GM23248 (cell line): ENCODE measurements at places on chromosomes 2 and 18.

DNA sequence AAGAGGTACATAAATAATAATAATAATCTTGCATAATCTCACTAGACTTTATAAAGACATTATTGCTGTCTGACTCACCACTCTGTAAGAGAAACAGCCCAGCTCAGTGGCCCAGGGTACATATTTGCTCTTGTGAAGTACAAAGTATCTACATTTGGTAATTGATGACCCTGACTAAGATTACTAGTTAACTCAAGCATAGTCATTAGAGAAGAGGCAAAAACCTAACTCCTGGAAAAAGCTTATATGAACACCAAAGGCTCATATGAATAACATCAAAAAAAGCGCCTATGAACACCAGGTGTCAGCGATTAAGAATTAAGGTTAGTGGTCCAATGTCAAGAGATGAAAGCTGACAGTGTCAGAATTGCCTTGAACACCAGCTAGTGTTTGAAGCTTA is 38.4 kb downstream of the RAD51AP2 start:
- peak; percentile 59 for DNase-seq

DNA sequence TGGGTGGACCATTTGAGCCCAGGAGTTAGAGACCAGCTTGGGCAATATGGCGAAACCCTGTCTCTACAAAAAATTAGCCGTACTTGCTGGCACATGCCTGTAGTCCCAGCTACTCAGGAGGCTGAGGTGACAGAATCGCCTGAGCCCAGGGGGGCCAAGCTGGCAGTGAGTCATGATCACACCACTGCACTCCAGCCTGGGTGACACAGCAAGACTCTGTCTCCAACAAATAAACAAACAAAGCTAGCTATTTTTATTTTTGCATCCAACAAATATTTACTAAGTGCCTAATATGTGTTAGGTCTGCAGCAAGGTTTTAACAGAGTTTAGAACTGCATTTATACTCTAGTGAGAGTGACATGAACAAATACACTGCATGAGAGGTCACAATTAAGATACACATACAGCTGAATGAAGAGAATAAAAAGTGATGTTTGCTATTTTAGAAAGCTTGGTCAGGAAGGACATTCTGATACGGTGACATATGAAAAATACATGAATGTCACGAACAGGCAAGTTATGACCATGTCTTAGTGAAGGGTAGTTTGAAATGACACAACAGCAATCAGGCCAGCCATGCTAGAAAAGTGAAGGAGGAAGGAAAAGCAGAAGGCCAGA is 83.2 kb upstream of the FRZB start:
- DNase-seq: peak; percentile 28

GRCh38 chr2:201363857-201364560 is 6.9 kb upstream of the FLACC1 start:
- DNase-seq: peak; percentile 78

DNA sequence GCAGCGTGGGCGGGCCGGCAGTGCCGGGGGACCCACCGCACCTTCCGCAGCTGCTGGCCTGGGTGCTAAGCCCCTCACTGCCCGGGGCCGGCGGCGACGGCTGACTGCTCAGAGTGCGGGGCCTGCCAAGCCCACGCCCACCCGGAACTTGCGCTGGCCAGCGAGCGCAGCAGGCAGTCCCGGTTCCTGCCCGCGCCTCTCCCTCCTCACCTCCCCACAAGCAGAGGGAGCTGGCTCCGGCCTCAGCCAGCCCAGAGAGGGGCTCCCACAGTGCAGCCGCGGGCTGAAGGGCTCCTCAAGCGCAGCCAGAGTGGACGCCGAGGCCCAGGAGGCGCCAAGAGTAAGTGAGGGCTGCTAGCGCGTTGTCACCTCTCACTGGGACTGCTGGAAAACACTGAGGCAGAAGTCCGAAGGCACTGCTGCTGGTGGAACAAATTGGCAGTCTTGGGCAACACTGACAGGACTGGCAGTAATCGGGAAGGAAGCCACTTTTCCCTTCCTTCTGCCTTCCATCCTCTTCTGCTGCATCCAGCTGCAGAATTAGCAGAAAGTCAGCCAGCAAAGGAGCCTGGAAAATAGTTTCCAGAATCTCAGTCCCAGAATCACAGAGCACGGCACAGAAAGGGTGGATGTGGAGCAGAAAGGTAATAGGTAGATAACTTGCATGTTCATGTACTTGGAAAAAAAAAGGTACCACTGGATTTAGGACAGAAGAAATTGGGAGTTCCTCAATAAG is 179.4 kb upstream of the FN1 start:
- no peak for DNase-seq

- DNase-seq: no peak
Measured at GRCh38 chr2:155389224-155389623, 690.7 kb downstream of the KCNJ3 start.

DNA sequence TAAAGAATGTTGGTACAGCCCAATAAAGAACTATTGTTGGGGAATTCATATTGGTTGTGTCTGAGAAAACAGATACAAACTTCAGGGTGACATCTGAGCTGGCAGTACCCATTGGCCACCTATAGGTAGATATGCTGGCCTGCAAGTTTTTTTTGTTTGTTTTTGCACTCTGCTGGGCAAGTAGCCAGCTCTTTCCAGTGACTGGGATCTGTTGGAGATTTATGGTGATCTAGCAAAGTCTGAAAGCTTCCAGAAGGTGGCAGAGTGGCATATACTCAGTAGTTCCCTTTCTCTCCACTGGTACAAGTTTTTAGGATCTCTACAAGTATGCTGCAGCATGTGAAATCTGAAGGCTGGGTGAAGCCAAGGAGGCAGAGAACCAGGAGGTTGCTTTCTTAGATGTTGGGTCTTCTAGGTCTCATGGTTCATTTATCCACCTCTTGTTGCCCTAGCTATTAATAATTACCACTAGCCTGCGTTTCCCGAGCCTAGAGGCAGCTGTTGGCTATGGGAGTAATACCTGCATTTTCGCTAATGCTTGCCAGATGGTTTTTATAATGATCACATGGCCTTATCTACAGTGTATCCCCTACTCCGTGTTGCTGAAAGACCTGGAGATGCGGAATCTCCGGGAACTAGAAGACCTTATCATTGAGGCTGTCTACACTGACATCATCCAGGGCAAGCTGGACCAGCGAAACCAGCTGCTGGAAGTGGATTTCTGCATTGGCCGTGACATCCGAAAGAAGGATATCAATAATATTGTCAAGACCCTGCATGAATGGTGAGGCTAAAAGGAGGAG is 9.5 kb downstream of the COPS7B start:
- DNase-seq: peak; percentile 74

DNA sequence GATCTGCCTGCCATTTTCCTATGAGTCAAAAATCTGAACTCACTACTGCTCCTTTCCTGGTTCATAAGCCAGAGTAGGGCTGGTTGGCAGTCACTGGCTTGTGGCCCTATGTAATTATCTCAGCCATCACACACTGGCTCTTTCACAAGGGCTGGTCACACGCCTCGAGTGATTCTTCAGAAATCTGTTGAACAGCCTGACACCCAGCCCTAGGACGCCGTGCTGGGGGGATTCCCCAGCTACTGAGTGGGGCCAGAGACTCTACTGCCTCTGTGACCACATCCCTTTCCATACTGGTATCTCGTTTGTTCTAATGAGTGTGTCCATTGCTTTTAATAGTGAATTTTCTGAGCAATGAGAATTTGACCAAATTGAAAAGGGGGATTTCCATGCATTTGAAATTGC is 45.8 kb upstream of the RBM44 start:
- DNase-seq: no peak

DNA sequence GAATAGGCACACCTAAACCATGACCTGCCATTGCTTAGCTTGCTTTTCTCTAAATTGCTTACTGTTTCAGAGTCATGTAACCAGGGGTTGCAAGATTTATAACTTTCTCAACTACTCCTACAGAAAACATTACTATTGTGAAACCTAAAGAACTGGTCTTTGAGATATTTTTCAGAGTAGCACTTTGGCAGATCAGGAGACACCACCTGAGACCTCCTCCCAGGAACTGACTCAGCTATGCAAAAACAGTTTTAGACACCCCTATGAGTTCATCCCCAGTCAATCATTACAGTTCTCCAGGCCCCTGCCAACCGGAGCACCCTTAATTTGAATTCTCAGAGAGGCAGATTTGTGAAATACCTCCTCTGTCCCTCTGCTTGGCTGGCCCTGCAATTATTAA is 80.3 kb downstream of the MBOAT2 start:
- no peak for DNase-seq

DNA sequence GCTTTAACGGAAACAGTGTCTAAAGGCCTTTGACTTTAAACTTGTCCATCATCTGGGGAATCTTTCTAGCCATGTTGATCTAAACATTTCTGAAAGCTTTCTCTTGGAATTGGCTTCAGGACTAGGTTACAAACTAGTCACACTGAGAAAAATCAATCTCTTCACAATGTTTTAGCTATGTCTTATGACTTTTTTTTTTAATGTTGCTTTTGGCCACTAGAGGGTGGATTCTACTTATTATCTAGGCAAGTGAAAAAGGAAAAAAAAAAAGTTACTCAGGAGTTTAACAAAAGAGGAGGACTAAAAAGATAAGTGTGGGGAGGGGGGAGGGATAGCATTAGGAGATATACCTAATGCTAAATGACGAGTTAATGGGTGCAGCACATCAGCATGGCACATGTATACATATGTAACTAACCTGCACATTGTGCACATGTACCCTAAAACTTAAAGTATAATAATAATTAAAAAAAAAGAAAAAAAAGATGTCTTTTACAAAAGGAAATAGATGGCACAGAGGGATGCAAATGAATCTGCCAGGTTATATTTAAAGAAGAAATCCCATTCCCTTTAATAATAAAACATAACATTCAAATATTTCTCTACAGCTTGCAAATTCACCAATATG is 160.4 kb upstream of the PID1 start:
- peak; percentile 72 for DNase-seq

DNA sequence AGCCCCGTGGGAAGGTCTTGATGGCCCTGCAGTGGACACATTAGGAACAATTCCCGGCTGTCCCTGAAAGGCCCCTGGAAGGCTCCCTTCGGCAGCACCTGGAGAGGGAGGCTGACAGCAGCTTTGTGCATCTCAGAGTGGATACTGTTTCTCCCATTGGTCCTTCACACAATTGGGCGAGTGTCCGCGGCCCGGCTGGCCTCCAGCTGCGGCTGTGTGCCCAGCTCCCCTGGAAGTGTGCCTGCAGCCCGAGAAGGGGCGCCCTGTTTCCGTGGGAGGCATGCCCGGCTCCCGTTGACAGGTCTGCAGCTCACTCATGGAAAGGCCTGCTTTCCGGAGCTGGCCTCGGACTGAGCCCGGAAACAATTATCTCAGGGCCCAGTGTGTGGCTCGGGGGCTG is 103.7 kb downstream of the LPIN1 start:
- DNase-seq: no peak

- DNase-seq: no peak
Measured at GRCh38 chr2:69554981-69555380, 88.6 kb downstream of the AAK1 start.

DNA sequence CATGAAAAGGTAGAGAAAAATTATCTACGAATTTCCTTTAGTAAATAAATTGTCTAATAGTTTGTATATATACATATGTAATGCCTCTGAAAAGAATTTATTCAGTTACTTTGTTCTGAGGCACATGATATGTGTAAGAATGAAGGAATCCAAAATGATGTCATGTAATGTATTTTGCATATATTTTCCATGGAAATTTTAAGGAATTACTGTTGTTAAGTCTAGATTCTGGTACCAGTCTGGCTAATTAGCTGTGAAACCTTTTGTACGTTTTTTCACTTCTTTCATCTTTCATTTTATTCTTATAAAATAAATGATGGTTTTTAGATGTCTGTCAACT is 12.3 kb downstream of the YIPF4 start:
- DNase-seq: peak; percentile 25

DNA sequence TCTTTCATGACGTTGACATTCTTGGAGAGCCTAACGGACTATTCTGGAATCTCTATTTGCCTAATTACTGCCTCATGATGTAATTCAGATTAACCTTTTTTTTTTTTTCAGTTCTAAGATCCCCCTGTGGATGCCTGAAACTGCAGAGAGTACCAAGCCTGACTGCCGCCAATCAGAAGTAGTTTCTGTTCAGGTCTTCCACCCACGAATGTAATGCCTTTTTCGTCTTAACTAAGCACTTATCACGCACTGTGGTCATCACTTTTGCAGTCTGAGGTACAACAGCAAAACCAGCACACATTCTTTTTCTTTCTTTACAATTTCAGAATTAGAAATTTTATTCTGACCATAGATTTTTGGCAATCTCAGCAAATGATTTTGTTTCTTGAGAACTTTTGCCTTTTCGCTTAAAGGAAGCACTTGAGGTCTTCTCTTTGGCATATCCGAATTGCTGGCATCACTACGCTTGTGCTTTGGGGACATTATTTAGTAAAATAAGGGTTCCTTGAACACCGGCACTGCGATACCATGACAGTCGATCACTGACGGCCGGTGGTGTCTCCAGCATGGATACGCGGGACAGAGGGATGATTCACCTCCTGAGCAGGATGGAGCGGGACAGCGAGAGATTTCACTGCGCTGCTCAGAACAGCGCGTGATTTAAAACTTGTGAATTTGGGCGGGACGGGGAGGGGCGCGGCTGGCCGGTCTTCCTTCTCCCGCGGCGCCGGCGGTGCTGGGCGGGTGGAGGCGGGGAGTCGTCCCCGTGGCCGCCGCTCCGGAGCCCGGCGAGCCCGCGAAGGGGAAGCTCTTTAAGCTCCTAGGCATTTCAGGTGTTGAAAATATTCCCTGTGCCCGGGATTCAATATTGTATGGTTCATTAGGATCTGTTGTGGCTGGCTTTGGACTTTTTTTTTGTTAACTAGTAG is 32.0 kb upstream of the GPR55 start:
- DNase-seq: peak; percentile 78

DNA sequence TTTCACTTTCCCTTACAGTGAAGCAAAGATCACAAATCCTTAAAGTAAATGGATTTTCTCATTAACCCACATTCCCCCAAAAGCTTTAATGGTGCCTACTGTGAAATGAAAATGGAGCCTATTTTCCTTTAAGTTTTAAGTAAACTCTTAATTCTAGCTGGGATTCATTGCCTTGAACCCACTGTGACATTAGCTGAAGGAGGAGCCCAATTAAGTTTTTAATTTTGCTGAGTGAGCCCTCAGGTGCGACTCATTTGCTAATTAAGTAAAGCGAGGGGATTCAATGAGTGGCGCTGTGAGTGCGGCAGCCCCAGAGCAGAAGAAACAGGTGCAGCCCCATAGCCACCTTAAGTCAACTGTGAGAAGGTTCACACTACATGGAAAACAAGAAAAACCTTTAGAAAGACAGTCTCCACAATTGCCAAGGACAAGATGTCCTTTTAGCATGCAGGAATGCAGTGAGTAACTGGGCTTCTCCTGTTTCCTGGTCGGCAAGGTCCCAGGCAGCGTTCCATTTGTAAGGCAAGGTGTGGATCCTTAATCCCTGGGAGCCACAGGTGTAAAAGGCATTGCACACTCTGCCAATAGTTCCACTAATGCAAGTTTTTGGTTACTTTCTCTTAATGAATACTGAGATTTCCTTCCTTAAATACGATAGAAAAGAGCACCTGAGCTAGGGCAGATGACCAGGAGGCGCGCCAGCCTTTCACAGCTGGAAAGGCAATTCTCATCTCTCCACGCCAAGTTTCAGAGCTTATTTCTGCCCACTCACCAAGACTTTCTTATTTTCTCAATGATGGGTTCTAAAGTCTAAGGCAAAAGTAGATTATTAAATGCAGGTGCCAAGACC is 87.7 kb downstream of the TMEM18 start:
- no peak for DNase-seq
